ENCODE measurements at places on chromosomes 16 and 17.

DNA sequence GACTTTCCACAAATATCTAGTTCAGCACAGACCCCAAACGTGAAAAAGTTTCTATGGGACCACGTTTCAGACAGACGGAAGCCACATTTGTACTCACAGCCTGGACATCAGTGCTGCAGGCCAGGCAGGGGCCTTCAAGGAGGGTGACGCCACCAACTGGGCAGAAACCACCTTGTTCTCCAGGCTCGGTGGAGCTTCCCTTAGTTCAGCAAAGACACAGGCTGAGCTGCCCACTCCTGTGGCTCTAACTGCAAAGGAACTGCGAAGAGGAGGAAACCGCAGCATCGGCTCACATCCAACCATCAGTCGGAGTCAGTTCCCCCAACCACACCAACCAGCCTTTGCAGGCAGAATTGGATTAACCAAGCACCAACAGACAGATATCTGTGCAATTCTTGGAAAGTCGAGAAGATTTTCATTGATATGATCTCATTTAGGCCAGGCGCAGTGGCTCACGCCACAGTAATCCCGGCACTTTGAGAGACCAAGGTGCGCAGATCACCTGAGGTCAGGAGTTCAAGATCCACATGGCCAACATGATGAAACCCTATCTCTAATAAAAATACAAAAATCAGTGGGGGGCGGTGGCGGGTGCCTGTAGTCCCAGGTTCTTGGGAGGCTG, 73.3 kb upstream of the CNEP1R1 start:
- DNase-seq: no peak

GRCh38 chr16:364595-365491, 5.5 kb downstream of the MRPL28 start:
- no peak for DNase-seq

DNA sequence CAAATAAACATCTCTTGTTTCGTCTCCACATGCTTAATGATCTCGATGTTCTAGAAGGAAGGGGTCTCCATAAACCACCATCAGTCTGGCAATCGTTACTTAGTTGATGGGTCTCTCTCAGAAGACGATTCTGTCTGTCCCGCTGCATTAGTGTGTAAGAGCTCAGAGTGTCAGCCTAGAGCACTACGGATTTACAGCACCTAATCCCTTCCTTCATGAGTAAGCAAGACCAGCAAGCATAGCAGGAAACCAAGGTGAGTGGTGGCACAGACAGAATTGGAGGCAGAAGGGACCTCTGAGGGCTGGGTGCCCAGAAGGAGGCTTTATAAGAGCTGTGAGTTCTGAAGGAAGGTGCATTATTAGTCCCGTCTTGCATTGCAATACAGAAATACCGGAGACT, 440.1 kb downstream of the RBFOX1 start:
- no peak for DNase-seq

DNA sequence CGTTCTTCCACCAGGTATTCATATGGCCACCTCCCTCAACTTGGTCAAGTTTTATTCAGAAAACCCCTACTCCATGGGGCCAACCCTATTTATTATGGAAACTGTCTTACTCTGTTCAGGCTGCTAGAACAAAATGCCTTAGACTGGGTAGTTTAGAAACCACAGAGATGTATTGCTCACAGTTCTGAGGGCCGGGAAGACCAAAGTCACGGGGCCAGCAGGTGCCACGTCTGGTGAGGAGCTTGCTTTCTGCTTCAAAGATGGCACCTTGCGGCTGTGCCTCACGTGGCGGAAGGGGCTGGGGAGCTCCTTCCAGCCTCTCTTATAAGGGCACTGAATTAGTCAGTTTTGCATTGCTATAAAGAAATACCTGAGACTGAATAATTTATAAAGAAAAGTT, 74.3 kb downstream of the AXIN2 start:
- no peak for DNase-seq

GRCh38 chr16:68375801-68376536, 65.2 kb downstream of the PRMT7 start:
- no peak for DNase-seq
